ENCODE measurements at places on chromosomes 2 and 18.
A peak's percentile ranks its signal among the peaks of the same experiment; 100 is the strongest.

DNA sequence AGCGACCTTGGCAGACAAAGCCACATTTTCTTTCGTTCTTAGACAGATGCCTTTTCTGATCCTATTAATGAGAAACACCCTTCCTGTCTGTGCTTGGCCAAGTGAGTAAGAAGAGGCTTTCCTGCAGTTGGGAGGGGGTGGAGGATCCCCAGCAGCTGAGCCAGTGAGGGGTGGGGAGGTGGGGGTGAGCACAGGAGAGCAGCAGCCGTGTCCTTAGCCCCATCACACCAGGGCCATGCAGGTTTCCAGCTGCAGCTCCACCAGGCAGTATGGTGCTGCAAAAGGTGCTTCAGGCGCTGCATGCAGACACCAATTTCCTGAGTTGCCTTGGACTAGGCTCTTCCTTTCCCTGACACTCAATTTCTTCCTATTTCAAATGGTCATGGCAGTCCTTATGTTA is 123.3 kb upstream of the SIX2 start:
- DNase-seq, result no peak

GRCh38 chr18:48802543-48803290 is 148.0 kb downstream of the SMAD7 start:
- DNase-seq, result no peak

GRCh38 chr2:197708331-197708730 is 3.2 kb downstream of the MARS2 start:
- peak; percentile 17 for DNase-seq

DNA sequence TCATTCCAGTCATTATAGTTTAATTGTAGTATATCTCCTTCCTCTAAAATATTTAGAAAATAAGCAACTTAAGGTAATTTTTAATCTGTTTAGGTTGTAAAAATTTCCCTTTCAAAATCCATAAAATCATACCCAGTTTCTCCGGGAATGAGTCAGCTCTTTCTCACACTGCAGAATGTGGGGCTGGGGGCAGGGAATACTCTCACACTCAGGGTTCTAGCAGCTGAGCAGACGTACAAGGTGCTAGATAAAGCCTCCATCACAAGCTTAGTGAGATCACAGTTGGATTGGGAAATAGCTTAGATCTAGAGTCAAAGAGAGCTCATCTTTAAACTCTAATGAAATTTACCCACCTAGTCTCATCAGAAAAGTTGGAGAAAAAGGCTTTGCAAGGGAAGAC is 79.9 kb upstream of the FAM237A start:
- no peak for DNase-seq

DNA sequence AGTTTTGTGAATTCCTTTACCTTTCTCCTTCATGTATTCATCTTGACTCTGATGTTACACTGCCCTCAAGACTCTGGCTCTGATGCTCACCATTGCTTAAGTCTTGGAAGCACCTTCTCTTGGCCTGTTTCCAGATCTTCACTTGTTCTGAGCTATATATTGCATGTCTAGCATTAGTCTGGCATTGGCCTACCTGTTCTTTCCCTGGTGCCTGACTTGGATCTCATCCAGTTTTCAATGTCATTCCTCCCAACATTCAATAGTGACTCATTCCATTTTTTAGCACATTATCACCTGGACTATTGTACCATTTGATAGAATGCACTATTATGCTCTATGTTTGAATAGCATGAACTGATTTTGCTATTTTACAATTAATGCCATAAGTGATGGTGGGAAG is 127.3 kb upstream of the NYAP2 start:
- DNase-seq, result no peak

DNA sequence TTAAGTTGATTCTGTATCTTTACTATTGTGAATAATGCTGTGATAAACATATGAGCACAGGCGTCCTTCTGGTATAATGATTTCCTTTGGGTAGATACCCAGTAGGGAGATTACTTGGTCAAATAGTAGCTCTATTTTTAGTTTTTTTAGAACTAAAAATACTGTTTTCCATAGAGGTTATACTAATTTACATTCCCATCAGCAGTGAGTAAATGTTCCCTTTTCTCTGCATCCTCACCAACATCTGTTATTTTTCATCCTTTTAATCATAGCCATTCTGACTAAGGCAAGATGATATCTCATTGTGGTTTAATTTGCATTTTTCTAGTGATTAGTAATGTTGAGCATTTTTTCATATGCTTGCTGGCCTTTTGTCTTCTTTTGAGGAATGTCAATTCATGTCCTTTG is 35.1 kb downstream of the PMS1 start:
- DNase-seq, result no peak

DNA sequence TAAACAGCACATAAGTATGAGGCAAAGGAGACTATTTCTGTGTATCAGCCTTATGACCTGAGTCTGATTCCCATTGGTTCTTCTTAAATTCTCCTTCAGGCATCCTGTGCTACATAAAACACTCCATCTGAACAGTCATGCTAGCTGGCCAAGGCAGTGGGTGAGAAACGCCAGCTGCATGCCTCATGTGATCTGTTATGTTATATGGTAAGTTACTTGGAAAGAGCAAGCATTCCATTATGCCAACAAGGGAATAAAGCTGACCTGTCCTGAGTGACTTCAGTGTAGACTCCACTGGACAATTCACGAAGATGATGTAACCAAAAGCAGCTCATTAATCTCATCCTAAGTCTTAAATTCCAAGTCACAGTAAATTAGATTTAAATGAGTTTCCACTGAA is 216.5 kb upstream of the FN1 start:
- no peak for DNase-seq

GRCh38 chr2:229137066-229137465 is 134.0 kb downstream of the PID1 start:
- no peak for DNase-seq

DNA sequence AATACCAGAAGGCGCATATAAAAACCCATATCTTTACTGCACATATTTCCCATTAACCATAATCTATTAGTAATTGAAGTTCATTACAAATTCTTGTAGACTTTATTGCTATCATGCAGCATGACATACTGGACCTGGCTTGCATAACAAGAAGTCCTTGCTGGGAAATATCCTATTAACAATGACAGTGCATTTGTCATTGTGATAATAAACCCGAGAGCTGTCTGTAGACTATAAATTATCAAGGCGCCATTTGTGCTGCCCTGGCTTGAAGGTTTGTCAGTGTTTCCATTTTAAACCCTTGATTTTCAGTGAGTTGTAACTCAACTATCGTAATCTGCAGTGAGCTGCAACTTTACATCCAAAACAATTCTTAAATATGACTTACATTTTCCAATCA is 59.0 kb downstream of the HNMT start:
- DNase-seq, result peak; percentile 12

GRCh38 chr2:206875701-206876100 is 63.6 kb upstream of the CPO start:
- DNase-seq, result no peak

DNA sequence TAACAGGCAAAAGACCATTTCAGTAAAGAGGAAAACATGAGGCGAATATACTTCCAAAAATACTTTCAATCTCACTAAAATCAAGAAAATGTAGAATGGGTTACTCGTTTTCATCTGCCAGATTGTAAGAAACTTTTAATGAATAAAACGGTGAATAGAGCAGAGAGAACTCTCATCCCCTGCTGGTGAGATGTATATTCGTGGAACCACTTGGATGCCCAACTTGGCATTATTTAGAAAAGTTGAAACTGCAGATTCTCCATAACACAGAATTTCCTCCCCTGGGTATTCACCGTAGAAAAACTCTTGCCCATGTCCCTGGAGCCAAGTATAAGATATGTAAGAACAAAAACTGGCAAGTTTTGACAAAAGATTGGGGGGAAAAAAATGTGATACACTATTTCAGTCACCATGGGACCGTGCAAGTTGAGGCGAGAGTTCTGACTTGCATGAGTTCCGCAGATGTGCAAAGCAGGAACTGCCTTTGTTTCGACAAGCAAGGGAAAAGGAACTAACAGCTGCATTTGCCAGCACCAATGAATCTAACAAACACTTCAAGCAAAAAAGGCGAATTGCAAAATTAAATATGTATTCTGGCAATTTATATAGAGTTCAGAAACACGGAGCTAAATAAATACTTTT is 14.8 kb downstream of the TIMM21 start:
- DNase-seq, result no peak

- DNase-seq, result no peak
These were observed 77.5 kb downstream of the EPB41L3 start for GRCh38 chr18:5466256-5466655.

- DNase-seq, result no peak
These were observed 116.5 kb upstream of the DLX2 start for GRCh38 chr2:172219201-172219600.

GRCh38 chr2:36569267-36569856 is 28.6 kb downstream of the FEZ2 start:
- no peak for DNase-seq
